ENCODE measurements at places on chromosomes 7 and 10. TPM values are rescaled to one million over a fixed set of nuclear protein-coding genes. Genes with fewer than 3 reads are reported as not detected.
A peak's percentile ranks its signal among the peaks of the same experiment; 100 is the strongest.

- DNase-seq = no peak
Measured at GRCh38 chr7:95886501-95887090, 114.2 kb downstream of the DYNC1I1 start.

DNA sequence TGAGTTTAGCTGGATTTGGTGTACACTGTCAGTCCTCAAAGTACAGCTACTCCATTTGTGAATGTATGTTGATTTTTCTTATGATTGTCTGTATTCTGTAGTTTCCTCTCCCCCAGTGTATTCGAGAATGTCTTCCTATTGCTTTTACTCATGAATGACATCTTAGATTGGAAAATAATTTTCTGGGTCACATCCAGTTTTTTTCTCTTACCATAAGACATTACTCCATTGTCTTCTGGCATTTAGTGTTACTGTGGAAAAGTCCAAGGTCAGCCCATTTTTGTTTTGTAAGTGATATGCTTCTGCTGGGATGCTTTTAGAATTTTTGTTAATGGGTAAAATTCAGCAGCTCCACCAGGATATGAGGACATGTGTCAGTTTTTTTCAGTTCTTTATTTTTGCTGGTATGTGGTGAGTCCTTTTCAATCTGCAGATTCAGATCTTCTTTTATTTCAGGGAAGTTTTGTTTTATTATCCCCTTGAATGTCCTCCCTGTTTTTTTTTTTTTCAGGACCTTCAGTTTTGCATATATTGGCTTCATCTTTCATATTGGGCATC lies 33.6 kb downstream of the WAC start:
- no peak for DNase-seq

DNA sequence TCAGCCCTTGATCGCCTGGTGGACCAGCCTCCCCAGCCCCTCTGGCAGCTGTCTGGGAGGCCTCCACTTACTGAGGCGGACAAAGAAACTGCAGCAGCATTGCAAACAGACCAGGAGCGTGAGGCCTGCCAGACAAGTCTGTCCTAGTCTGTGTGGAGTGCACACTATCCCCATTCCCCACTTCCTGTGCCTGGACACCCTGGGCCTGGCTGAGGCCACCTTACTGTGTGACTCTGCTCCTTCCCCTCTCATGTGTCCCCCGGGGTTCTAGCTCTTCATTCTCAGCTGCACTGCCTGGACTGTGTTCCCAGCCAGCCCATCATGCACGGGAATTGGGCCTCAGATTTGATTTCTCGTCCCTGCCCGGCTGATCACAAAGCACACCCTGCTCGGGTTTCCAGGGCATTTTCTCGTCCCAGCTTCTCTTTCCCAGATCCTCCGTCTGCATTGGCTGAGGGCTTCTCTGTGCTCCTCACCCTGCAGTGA lies 16.7 kb upstream of the C10orf90 start:
- DNase-seq = no peak

- DNase-seq = peak; percentile 80
Measured at GRCh38 chr7:102431617-102432298, 1.6 kb upstream of the ORAI2 start.

GRCh38 chr10:103710490-103710889 lies 144.9 kb downstream of the SH3PXD2A start:
- no peak for DNase-seq

DNA sequence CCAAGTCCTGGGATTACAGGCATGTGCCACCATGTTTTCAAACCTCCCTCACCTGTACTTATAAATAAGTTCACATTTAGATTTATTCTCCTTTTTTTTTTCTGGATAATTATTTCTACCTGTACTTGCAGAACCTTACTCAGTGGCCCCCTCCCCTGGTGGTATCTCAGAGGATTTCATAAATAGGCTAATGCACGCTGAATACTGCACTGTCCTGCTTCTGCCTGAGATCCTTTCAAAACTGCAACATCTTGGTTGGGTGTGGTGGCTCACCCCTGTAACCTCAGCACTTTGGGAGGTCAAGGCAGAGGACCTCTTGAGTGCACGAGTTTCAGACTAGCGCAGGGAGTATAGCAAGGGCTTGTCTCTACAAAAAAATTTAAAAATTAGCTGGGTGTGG lies 4.6 kb upstream of the BLVRA start:
- no peak for DNase-seq

GRCh38 chr7:130222-130572 lies 62.2 kb upstream of the FAM20C start:
- no peak for DNase-seq

CYP2W1 gene
- total RNA-seq = not detected

DNA sequence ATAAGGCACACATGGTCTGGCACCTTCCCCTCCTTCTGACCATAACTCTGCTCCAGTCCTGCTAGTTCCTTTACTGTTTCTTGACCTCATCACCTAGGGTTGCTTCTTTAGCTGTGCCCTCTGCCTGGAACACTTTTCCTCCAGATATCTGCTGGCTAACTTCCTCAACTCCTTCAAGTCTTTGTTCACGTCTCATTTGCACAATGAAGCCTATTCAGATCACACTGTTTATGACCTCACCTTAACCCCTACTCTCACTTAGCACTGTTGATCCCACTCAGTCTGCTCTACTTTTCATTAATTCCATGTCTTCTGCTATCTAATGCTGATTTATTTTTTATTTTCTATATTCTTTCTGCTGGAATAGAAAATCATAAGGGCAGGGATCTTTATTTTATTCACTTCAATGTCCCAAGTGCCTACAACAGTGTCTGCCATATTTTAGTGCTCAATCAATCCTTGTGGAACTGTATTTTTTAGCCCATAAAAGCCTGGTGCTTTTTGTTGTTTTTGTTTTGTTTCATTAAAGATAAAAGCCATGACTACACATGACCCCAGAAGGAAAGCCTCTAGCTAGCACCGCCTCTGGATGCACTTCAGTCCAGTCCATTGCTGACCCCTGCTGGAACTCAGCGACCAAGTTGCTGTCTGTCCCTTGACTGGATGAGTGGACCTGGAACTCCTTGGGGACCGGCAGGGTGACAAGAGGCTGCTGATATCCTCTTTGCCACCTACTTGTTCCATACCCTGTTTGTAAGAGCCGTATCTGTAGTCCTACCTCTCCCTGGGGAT lies 12.3 kb downstream of the KLF14 start:
- DNase-seq = peak; percentile 63

- DNase-seq = no peak
Measured at GRCh38 chr7:74404741-74405140, 49.0 kb upstream of the GTF2IRD1 start.

SPDYE17 gene
- total RNA-seq = not detected

DNA sequence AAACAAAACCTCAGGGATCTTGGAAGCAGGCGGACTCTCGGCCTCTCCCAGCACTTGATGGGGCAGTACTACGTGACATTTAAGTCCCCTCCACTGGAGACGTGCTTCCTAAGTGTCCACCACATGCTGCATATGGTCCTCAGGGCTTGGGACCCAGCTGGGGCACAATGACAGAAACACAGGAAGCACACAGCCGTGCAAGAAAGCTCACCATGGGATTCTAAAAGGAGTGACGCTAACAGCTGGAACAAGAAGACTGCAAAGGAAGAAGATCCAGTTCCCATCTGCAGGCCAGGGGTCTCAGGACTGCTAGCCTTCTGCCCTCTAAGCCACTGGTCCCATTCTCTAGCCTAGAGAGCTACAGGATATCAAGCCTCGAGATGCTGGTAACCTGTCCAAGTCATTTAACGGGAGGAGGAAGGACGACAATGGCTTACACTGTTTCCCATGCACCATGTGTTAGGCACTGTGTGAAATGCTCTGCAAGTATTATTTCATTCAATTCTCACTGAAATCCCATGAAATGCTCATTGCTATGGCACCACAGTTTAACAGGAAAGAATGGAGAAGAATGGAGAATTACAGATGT lies 61.1 kb downstream of the KCNMA1 start:
- no peak for DNase-seq

GRCh38 chr7:157541295-157542067 lies 204.7 kb downstream of the DNAJB6 start:
- no peak for DNase-seq

- no peak for DNase-seq
Measured at GRCh38 chr7:111184987-111185386, 94.1 kb downstream of the LRRN3 start.

DNA sequence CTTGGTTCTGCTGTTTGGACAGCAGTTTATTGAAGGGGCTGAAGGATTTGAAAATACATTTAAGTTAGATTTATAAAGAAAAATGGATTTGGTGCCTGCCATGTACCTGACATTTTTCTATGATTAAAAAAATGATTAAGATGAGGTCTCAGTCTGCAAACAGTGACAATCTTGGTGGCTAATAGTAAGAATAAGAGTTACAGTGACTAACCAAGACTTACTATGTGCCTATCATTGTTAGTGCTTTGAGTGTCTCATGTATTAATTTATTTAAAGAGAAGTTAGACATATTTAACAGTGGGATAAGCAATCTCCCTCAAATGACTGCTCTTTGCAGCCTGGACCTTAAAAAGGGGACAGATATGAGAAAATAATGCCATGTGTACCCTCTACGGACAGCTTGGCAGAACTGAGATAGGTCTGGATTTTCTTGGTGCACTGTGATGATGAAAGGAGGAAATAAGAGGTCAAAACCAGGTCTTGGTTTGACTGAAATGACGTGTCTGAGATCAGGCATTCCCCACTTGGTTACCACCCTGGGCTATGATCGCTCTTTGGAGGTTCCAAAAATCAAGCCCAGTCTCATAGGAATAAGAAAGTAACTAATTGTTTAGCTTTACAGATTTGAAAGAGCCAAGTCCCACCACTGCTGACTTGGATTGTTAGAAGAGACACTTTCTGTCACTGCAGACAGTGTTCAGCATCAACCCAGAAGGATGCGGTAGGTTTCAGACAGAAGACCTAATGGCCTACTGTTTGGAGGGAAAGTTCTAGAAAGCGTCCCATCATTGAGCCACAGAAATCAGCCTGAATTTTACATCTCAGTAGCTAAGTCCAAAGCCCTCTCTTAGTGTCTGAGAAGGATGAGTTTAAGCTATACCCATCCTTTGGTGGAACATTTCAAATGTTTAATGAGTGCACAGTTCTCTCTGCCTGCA lies 2.1 kb downstream of the CASP7 start:
- DNase-seq = peak; percentile 61

- DNase-seq = no peak
Measured at GRCh38 chr10:72082856-72083789, 5.2 kb downstream of the SPOCK2 start.

NANOS1 gene
- 0.26 TPM for total RNA-seq

GRCh38 chr10:113151190-113151666 lies 201.2 kb downstream of the TCF7L2 start:
- no peak for DNase-seq

- DNase-seq = no peak
Measured at GRCh38 chr7:93018716-93019115, 99.1 kb downstream of the SAMD9 start.

- no peak for DNase-seq
Measured at GRCh38 chr10:3616880-3617279, 168.1 kb downstream of the KLF6 start.

BLVRA gene
- 26.6 TPM for total RNA-seq

DNA sequence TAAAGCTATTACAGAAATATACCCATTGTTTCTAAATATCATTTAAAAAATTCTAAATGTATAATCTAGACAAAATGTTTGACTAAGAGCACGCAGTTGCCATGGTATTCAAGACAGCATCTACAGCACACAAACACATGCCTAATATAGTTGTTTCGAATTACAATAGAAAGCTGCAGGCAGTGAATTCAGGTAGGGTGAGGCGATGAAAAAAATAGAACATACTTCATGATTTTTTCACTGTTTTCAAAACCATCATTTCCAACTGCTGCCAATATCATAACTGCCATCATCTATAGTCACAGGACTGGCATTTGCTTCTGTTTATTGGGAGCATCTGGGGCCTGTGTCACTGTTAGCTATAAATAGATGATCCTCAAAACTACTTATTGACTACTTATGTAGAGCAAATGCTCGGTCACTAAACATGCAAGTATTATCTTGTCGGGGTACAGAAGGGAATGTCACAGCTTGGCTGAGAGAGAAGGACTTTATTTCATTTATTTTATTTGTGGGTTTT lies 34.4 kb upstream of the OTUD1 start:
- no peak for DNase-seq

DNA sequence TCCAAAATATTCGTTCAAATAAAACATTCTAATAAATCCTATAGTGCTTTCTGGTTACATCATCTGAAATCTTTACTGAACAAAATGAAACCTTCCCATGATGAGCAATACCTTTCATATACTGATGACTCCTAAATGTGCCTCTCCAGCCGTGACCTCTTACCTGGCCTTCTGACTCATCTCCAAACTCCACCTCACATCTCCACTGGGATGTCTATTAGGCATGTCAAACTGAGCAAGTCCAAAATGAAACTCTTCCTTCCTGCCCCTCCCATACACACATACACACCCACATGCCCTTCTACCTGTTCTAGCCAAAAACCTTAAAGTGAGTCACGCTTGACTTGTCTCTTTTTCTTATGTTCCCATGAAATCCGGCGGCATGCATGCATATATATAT lies 22.9 kb downstream of the GSAP start:
- DNase-seq = peak; percentile 77

DNA sequence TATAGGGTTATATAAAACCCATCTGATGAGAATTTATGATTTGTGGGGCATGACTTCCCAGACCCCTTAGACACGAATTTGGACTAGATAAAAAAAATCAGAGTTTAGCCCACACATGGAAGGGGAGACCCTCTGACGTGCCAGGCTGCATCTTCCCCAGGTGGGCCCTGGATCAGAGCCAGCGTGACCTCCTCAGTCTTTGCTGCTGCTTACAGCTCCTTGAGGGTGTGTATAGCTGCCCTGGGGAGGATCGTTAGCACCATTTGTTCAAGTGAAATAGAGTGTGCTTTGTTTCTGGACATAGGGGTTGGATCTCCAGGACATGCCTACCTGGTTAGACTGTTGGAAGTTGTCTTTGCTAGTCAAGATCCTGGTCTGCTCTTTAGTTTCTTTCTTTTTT lies 54.2 kb downstream of the DOCK1 start:
- DNase-seq = no peak
